ENCODE measurements at places on chromosomes 5 and 9.

DNA sequence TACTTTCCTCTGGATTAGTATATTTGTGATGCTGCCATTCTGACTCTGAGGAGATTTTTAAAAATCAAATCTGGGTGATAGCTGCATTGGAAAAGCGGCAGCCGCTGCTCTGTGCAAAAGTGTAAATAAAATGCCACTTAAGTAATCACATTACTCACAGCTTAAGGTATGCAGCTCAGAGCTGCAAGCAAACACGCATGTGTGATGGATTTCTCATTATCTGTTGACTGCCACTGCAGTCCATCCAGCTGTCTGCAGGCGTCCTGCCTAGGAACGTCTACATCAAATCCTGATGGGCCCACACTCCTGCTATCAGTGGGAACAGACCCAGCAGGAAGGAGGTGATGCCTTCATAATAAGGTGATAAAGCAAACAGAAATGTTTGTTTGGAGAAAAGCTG, 216.9 kb downstream of the SPOCK1 start:
- DNase-seq: no peak

DNA sequence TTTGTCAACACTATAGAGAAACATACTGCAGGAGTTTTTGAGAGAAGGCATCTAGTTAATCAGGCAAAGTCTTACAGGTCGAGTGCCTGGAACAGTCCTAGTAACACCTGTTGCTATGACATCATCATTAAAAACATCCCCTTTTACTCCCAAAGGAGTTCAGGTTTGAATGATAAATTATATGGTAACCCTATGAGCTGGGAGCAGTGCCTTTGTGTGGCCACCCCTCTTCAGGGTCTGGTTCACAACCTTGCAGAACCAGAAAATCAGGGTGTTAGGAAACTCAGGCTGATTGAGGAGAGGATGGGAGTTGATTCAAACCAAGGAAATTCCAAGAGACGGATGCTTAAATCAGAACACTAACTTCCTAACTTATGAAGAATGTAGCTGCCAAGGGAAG, 179.1 kb upstream of the RASEF start:
- DNase-seq: no peak

DNA sequence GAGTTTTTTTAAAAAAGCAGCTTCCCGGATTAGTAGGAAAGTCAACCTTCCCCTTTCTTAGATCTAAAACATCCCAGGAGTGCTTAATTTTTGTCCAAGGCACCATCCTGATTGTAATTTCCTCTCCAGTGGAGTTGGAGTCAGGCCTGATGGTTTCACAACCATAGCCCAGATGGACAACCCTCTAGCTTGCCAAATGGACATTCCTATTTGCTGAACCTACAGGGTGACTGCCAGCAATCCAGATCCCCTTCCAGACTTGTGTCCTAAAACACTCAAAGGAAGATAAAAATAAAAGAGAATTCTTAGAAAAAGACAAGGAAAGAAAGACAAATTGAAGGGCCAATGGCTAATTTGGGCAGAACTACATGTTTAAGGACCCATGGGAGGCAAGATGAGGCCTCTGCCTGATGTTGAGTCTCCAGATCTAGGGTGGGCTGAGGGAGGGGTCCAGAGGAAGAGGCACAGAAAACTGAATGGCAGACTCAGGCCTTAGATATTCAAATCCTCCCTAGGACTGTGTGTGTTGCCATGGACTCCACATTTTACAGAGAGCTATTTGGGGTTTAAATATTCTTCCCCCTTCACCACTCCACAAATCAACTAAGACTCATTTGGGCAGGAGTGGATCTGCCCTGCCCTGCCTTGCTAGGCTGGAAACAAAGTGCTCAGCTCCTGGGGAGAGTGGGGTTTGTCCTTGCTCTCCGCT, 38.5 kb upstream of the SLC44A1 start:
- DNase-seq: no peak

DNA sequence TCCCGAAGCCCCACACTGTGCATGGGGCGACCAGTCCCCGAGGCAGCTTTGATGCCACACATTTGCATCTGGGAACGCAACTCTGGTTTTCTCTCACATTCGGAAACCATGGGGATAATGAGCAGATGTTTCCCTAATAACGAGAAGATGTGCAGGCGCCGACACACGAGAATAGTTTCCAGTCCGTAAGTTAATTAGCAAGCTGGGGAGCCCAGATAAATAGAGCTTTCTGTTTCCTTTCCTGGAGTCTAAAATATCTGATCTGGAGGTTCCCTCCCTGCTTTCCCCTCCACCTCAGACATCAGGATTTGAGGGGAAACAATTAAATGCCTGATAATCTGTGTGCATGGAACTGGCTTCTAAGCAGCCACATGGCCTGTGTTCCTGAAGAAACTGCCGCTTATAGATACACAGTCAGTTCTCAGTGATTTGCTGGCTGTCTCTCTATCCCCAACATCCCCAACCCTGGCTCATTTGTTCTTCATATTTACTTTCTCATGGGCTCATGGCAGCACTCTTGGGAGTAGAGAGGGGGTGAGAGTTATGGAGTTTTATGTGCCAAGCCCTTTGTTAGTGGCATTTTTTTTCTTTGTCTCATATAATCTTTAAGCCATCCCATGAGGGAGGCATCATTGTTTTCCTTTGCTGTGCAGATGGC, 62.8 kb downstream of the PDZD2 start:
- no peak for DNase-seq

GRCh38 chr9:75855509-75855908, 35.0 kb upstream of the PCSK5 start:
- DNase-seq: no peak

DNA sequence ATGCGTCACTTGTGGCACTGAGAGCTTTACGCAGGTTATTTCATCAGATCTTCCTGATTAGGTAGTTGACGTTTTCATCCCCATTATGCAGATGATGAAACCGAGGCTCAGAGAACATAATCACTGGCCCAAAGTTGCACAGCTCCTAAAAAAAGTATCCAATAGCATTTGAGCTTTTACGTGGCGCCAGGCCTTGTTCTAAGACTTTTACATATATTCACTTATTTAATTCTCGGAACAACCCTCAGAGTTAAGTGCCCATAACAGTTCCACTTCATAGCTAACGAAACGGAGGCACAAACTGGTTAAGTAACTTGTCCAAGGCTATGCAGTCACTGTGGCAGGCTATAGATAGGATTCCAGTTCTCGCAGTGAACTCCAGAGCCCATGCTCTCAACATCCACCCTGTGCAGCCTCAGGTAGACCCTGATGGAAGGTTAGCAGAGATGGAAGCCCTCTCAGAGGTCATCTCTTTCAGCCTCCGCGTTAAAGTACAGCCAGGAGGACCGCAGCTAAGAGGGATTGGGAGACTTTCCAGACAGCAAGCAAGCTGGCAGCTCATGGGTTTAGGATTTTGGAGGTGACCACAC, 39.3 kb downstream of the AMBP start:
- no peak for DNase-seq

DNA sequence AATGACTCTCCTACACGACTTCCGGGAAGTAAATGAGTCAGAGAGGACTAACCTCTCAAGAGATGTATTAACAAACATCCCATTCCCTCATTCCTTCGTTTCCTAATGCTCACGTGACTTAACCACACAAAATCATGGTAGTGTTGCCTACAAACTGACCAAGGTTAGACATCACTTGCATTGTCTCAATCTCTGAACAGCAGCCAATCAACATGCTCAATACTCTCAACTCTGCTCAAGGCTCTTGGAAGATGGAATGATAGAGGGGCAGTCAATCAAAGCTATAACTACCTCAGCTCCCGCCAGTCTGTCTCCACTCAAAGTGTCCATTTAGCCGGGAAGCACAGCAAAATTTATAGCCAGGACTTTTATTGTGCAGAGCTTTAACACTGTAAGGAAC, 143.8 kb upstream of the PIK3R1 start:
- DNase-seq: no peak

GRCh38 chr5:14872070-14872989, 752 bp upstream of the ANKH start:
- DNase-seq: peak; percentile 45

- no peak for DNase-seq
Measured at GRCh38 chr9:126782053-126782388, 22.8 kb upstream of the ZBTB43 start.

DNA sequence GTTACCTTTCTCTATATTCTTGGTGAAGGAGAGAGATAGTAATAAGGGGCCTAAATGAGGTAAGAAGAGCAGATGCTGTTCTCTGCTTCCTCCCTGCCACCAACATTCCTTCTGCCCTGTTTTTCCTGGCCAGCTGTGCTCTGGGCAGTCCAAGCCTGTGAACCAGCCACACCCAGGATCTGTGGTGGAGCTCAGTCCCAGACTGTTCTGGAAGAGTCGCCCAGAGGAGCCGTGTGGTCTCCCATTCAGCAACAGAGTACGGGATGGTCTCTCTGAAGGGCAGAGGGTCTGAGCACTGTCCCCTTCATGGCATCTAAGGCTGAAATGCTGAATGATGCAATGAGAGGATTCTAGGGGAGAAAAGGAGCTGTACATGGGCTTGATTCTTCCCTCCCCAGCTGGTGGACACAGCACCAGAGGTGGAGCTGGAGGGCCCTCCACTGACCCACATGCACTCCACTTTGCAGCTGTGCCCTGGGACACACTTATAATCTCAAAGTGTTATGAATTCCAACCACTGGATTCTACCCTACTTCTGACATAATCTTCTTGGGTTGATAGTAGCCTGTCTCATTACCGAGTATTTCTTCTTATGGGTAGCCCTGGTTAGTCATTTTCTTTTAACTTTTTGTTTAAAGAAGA, 70.8 kb upstream of the RPS23 start:
- DNase-seq: no peak

DNA sequence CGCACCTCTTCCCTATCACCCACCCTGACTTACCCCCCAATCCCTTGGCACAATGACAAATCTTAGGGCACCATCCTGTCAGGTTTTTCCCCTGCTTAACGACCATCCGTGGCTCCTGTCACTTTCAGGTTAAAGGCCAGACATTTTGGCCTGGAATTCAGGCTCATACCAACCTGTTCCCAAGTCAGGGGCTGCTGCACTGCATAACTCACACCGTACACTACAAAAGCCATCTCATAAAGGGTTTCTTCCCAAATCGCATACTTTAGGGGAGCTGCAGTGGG, 7.5 kb upstream of the AKNA start:
- DNase-seq: no peak

DNA sequence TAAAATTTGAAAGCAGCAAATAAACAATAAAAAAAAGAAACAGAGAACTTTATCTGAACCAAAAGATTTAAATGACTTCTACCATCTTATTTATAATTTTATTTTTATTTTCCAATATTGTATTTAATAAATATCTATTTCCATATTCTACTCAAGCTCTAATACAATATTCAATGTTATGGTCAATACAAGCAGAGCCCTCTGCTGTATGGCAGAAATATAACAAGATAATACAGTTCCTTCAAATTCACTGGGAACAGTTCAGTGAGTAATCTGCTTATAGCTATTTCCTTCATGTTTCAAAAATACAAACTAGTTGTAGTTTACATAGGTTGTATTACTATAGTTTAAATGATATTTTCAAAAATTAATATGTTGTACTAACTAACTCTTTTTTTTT, 332.7 kb downstream of the PRDM9 start:
- no peak for DNase-seq

- DNase-seq: no peak
Measured at GRCh38 chr5:125814119-125814518, 609.1 kb upstream of the GRAMD2B start.

DNA sequence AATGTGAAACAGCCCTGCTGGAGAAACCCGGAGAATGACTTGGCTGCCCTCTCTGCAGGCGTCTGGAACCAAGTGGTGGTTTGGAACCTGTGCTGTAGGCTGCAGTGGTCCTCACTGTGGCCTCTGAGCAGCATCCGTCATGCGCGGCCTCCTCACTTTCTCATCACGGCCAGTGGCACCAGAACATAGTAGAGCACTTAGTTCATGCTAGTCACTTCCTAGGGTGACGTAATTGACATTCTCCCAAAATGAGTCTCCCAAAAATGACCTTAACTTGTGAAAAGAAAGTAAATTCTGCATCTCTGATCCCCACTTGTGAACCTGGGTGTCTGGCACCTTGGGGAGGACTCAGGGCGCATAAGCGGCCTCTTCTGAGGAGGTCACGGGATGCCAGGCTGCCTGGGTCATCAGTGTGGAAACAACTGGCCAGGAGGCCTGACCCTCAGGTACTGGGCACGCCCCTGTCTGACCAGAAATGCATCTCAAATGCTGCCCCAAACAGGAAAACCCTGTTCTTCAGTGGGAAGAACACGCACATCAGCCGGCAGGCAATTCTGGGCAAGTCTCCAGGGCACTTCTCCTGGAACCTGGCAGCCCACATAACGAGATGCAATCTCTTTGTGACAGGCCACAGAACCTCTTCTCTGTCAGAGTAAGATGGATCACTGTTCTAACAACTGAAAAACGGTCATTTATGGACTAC, 36.6 kb upstream of the SPTLC1 start:
- no peak for DNase-seq

GRCh38 chr5:172740428-172741205, 30.4 kb downstream of the DUSP1 start:
- DNase-seq: no peak

DNA sequence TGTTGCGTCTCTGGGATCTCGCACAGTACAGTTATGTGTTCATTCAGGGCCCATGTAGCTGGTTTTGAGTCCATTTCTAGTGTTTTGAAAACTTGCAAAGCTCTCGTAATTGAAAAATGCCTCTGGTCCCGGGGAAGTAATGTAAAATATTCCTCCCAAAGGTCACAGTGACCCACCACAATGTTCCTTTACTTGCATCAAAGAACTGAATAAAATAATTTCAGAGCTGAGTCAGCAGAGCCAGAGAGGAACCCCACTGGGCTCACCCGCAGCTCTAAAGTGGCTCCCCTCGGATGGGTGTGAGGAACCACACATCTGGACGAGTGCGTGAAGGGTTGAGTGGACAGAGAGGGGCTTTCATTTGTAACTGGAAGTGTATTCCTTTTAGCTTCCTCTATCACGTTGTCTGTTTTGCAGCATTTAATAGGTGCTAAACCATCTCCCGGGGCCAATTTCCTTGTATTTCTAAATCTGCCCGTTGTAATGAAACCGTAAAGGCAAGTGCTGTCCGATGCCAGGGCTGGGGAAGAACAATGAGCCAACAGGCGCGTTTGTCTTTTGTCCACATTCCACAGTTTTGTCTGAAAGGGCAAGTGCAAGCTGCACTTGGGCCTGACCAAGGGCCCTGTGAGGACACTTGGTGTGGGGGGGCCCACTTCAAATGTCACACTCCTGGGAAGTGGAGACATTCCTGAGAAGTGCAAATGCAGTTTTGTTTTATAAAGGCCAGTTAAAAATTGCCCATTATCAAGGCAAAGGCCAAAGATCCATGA, 29.9 kb downstream of the COL5A1 start:
- DNase-seq: no peak

DNA sequence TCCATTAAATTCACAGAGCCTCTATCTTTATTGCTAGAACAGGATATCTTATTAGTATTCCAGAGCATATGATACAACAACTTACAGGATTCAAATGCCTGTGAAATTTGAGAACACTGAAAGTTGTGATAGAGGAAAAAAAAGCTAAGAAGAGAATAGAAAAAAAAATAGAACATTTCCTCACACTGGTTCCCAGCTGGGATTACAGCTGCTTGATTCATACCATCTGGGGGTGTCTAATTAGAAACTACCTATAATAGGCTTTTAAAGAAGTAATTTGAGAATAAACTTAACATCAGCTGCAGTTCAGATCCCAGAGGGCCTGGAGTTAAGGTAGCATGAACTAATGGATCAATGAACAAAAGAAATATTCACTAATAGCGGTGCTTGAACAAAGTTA, 922.0 kb downstream of the CDH12 start:
- DNase-seq: no peak
